ENCODE measurements at places on chromosomes 16 and 17.

GRCh38 chr17:1898872-1899271, 69.1 kb downstream of the RPA1 start:
- no peak for DNase-seq

GRCh38 chr16:84314814-84315213, 20.1 kb downstream of the WFDC1 start:
- DNase-seq, result no peak

DNA sequence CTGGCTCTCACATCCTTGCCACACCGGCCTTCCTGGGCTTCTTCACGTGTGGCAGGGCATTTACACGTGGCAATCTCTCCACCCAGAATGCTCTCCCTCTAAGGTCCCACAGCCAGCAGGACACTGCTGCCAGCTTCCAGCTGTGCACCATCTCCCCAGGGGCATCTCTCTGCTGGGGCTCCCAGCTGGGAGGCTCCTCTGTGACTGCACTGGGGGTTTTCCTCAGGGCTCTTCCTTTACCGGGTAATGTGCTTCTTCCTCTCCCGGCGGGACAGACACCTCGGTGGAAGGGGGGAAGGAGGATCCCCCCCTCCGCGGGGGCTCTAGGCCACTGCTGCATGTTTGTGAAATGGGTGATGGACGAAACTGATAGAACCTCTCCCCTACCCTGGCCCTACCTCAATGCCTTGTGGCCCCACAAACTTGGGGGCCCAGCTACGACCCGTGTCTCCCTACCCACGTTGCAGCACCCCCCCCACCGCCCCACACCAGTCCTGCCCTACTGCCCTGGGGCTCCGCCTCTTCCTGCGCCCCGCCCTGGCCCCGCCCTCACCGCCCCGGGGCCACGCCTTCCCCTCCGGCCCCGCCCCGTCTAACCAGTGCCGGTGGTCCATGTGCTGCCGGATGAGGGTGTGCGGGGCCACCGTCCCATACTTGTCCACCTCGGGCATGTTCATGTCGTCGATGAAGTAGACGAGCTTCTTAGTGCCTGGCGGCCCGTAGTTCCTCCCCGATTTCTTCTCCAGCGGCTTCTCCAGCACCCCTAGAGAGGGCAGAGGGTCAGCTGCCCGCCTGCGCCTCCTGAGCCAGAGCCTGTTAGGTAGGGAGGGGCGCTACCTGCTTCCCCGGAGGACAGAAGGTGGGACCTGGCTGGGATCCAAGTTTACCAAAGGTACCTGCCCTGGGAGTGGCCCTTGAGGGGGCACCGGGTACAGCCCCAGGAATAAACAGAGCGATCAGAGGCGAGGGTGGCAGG, 92.6 kb downstream of the DNAH17 start:
- DNase-seq, result peak; percentile 54

DNA sequence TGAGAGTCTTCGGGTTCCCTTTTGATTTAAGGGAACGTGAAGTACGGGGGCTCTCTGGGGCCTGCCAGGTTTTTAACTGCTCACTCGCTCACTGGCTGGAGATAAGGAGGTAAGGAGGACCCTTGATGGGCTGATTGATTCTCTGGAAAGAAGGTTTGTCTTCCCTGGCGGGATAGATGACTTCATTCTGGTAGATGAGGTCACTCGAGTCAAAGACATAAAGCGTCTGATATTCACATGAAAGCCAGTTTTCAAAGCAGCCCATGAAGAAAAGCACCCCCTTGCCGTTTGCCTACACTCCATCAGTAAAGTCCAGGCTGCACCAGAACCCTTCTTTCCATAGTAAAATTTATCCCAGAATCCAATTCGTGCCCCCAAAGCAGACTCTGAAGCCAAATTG, 233.7 kb upstream of the IRX5 start:
- DNase-seq, result no peak

- DNase-seq, result no peak
Measured at GRCh38 chr16:67538666-67539101, 10.1 kb downstream of the RIPOR1 start.

DNA sequence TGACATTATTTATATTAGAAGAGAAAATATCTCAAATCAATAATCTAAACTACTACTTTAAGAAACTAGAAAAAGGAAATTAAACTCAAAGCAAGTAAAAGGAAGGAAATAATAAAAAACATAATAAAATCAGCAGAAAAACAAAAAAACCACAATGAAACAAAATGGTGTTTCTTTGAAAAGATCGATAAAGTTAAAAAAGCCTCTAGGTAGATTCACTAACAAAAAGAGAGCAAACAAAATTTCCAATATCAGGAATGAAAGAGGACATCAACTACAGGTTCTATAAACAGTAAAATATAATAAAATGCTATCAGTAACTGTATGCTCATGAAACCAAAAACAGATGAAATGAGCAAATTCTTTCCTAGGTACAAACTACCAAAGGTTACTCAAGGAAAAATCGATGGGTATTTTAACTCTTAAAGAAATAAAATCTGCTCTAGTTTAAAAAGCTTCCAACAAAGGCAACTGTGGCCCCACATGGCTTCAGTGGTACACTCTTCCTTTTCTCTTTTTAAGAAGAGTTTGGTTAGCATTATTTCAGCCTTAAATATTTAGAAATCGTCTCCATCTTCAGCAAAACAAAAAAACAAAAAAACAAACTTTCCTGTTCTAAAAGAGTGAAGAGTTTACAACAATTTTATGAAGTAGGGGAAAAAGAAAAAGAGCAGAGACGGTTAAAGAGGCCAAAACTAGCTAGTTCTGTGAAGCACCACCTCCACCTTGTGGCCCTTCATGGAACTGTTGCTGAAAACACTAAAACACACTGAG, 102.2 kb downstream of the TRIM37 start:
- peak; percentile 70 for DNase-seq

GRCh38 chr16:57208926-57209325, 22.8 kb downstream of the RSPRY1 start:
- no peak for DNase-seq

GRCh38 chr16:4891097-4891885, 44.0 kb downstream of the UBN1 start:
- no peak for DNase-seq

GRCh38 chr17:15377200-15377599, 35.8 kb upstream of the TEKT3 start:
- no peak for DNase-seq
